ENCODE measurements at places on chromosomes 6 and 20. TPM values are rescaled to one million over a fixed set of nuclear protein-coding genes. Genes with fewer than 3 reads are reported as not detected.

DNA sequence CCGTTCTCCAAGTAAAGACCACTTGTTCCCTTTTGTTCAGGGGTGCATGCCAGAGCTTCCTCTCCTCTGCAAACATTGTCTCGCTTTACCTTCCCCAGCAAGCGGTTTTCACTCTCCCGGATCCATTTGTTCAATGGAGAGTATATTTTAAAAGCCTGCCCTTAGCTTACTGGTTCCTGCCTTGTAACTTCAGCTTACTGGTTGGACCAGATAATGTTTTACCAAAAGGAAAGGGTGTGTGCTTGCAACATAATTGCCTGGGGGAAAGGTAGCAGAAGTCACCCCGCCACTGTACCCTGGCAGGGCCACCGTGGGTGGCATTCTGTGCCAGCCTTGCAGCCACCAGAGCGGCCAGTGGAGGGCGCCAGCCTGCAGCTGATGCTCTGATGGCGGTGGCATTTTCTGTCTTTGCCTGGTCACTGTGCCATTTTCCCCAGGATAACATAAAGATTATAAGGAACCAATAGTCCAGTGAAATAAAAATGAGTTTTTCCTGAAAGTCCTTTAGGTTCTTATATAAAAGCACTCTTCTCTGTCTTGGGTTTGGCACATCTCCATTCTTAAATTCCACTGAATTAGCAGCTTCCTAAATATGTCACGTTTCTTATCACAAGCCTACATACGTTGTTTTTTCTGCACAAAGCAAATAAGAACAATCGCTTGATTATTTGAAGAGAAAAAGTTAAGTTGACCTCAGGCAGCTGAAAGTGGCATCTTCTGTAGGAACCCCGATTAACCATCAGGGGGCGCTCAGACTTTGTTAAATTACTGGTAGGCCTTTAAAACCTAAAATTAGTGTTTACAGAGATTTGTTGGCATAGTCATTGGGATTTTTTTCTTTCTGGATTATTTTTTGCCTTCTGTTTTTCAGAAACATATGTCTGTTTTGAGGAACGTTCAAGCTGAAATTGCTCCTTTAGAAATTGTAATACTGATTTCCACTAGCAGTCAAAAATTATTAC is 67.4 kb upstream of the XRN2 start:
- peak; percentile 80 for ATAC-seq

Gene IL17A
- total RNA-seq = 45.4 TPM

Gene BHLHE23
- not detected for total RNA-seq

Gene RRAGD
- 22.3 TPM for total RNA-seq

Gene SNAP25
- total RNA-seq = 7.2 TPM

GRCh38 chr6:129492260-129492659 is 217.7 kb downstream of the ARHGAP18 start:
- ATAC-seq = no peak

DNA sequence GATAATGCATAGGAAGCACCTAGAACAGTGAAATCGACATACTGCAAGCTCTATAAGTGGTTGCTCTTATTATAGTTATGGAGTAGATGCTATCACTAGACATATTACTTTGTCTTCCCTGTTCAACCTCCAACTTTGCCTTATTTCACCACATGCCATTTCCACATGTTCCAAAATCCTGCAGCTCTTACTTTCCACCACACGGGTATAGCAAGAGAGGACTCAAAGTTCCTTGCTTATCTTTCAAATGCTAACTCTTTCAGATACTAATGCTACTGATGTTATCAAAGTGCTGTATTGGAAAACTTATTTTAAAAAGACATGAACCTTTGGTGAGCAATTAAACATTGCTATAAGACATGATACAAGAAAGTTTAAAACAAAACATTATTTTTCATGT is 1130.1 kb downstream of the HACE1 start:
- ATAC-seq = no peak

DNA sequence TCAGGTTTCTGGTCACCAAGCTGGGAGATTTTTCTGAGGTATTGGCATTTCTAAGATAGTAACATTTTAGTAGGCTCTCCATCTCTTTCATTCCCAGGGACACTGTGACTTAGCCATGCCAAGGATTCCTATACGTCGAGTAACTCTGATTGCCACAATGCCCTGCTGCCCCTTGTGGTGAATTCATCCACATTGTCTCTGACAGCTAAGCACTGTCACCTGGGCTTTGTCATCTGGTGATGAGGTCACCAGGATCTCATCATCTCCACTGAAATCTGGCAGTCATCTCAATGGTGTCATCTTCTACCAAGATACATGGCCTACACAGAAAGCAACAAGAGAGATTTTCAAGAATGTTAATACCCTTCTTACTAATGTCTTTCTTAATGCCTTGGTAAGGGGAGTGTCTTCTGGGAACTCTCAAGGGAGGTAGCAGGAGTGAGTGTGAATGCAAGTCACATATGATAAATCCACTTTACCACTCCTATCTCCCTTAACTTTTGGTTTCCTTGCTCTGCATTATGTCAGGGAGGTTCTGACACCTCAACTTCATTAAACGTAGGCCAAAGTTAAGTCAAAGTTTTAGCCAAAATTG is 246.7 kb downstream of the CD109 start:
- peak; percentile 34 for ATAC-seq

- no peak for ATAC-seq
These were observed 27.4 kb downstream of the TRAM2 start for GRCh38 chr6:52549428-52549827.

DNA sequence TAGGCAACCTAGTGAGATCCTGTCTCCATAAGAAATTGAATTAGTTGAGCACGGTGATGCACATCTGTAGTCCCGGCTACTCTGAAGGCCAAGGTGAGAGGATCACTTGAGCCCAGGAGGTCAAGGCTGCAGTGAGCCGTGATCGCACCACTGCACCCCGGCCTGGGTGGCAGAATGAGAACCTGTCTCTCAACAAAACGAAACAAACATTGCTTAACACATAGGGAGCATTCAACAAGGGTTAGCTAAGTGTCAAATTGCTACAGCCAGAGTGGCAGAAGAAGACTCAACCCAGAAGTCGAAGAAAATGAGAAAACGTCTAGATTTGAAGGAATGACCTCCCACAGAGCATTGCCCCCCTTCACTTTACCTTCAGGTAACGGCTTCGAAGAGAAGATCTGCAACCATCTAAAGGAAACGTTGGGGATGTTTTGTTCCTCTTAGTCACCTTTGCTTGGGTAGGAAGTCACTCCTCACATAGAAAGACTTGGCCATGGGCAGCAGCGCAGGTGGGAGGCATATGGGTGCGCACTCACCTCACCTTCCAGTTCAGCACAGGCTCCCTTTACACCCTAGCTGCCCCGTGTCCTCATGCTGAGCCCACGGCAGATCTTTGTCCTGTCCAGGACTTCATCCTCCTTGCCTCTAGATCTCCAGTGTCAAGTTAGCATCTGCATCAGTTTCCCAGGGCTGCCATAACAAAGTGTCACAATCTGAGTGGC is 63.7 kb upstream of the SHLD1 start:
- ATAC-seq = no peak

Gene GSTA3
- total RNA-seq = not detected

Gene RAD21L1
- total RNA-seq = not detected

GRCh38 chr6:166615059-166615770 is 11.8 kb downstream of the RPS6KA2 start:
- no peak for ATAC-seq

DNA sequence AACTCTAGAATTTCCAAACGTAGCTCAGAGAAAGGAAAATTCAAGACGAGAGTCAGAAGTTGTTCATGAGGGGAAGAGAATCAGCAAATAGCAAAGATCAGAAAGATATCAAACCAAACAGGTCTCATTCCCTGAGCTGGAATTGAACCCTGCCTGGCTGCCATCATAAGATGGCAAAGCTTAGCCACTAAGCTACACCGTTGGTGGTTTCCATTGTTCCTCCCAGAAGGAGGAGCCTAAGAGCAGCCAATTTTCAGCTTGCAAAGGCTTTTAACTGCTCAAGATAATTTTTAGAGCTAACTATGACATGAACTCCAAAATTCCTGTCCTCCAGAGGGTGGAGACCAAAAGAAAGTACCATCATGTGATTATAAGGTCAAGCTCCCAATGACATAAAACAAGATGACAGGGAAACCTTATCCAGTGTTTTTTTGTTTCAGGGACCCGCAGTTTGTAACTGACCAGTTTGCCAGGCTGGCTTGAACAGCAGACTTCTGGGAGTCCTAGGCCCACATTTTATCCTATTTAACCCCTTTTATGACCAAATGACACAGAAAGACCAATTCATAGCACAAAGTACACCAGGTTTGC is 55.9 kb downstream of the COL11A2 start:
- ATAC-seq = no peak

GRCh38 chr6:8707956-8708772 is 272.8 kb upstream of the SLC35B3 start:
- ATAC-seq = no peak

GRCh38 chr6:167825332-167826229 is 1.1 kb upstream of the AFDN start:
- ATAC-seq = peak; percentile 42

Measured in activated T-helper 17 cell treated with anti-CD3 and anti-CD28 coated beads, Interleukin-2, amount 50 U/mL, for 72 hours (primary cell).